ENCODE measurements at places on chromosomes 11 and 22. TPM values are rescaled to one million over a fixed set of nuclear protein-coding genes. Genes with fewer than 3 reads are reported as not detected.

Gene OR51B2
- polyA plus RNA-seq: not detected

- no peak overlapping the region for H3K4me3 ChIP-seq
- no peaks in the 10 kb centered on the region for H3K4me1 ChIP-seq
- no peak for DNase-seq
- no peaks in the 10 kb centered on the region for H3K27me3 ChIP-seq
- peak overlapping the region; percentile 9 for H3K27ac ChIP-seq
- no peaks in the 10 kb centered on the region for H3K36me3 ChIP-seq
Observed at GRCh38 chr11:106520920-106521319, 443.5 kb downstream of the AASDHPPT start.

GRCh38 chr11:59899532-59899931, 20.9 kb downstream of the OOSP3 start:
- H3K4me3 ChIP-seq: no peak overlapping the region
- H3K27ac ChIP-seq: no peak overlapping the region
- DNase-seq: no peak
- H3K27me3 ChIP-seq: no peaks in the 10 kb centered on the region

GRCh38 chr11:115334932-115335788, 169.1 kb downstream of the CADM1 start:
- no peak overlapping the region for H3K27ac ChIP-seq
- no peaks in the 10 kb centered on the region for H3K36me3 ChIP-seq
- no peaks in the 10 kb centered on the region for H3K4me1 ChIP-seq
- DNase-seq: peak; percentile 21
- H3K27me3 ChIP-seq: no peaks in the 10 kb centered on the region

DNA sequence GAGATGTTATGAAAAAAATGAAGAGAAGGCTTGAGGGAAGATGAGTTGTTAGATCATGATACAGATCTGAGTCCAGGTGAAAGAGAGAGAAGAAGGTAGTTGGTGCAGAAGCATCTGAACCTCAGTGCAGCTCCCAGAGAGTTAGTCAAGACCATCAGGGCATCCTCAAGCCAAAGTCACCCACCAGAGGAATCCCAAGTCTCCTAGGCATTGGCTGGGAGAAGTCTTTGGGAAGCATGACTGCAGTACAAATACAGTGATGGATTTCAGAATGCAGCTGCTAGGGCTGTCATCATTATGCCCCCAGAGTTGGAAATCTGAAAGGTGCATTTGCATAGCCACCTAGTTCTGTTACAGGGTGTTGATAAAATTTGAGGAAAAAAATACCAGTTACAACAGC, 59.7 kb upstream of the GALNT18 start:
- no peaks in the 10 kb centered on the region for H3K4me1 ChIP-seq
- no peaks in the 10 kb centered on the region for H3K27me3 ChIP-seq
- H3K27ac ChIP-seq: no peak overlapping the region
- no peak for DNase-seq
- no peaks in the 10 kb centered on the region for H3K36me3 ChIP-seq
- no peak overlapping the region for H3K4me3 ChIP-seq

GRCh38 chr11:2419638-2420501, 19.3 kb downstream of the TSSC4 start:
- H3K4me1 ChIP-seq: no peaks in the 10 kb centered on the region
- no peak overlapping the region for H3K4me3 ChIP-seq
- H3K27me3 ChIP-seq: no peaks in the 10 kb centered on the region
